ENCODE measurements at places on chromosomes 2 and 18. TPM values are rescaled to one million over a fixed set of nuclear protein-coding genes. Genes with fewer than 3 reads are reported as not detected.

DNA sequence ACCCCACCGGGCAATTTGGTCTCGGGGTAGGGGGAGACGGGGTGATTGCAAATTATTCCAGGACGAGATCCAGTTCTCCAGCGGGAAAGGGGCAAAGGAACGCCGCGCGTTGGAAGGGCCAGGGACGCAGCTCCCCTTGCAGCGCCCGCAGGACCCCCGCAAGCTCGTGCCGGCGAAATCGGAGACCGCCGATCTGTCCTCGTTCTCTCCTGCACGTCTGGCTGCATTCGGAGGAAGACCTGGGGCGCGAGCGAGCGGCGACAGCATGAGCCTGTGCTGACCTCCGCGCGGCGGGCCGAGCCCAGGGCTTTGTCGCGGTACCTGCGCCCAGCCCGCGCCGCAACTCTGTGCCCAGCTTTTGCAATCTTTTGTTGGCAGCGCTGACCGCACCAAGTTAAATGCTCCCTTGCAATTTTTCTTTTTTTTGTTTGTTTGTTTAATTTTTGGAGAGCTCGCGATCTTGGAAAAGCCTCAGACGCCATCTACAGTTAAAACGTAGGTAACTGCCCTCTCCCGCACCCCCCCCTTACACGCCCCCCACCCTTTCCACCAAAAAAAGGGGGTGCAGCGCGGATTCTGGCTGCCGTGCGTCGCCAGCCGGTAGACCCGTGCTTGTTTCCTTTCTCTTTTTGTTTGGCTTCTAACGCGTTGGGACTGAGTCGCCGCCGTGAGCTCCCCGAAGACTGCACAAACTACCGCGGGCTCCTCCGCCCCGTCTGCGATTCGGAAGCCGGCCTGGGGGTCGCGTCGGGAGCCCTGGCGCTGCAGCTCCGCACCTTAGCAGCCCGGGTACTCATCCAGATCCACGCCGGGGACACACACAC, 667 bp downstream of the TRIB2 start:
- DNase-seq = peak; percentile 79

- no peak for DNase-seq
These were observed 25.0 kb downstream of the DNER start for GRCh38 chr2:229689307-229689839.

- peak; percentile 41 for DNase-seq
These were observed 301.5 kb downstream of the NDUFA10 start for GRCh38 chr2:239723486-239724193.

DNA sequence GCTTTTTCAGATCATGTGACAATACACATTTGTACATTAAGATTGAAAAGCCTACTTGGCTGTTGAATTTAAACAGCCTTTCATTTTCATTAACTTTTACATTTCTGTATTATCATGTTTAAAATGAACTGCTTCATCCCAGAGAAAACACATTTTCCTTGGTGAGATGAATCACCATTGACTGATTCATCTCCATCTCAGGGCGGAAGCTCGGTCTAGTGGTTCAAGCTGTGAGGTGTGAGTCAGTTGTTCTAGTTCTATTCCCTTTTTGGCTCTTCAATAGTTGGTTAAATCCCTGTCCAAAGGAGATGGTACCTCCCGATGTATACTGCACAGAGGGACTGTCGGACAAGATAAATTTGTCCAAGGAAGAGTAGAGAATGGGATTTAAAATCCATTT, 189.7 kb downstream of the ADCYAP1 start:
- DNase-seq = no peak

- DNase-seq = no peak
These were observed 23.1 kb upstream of the PNO1 start for GRCh38 chr2:68134554-68134953.

- no peak for DNase-seq
These were observed 186.9 kb upstream of the PIEZO2 start for GRCh38 chr18:11336241-11336640.

DNA sequence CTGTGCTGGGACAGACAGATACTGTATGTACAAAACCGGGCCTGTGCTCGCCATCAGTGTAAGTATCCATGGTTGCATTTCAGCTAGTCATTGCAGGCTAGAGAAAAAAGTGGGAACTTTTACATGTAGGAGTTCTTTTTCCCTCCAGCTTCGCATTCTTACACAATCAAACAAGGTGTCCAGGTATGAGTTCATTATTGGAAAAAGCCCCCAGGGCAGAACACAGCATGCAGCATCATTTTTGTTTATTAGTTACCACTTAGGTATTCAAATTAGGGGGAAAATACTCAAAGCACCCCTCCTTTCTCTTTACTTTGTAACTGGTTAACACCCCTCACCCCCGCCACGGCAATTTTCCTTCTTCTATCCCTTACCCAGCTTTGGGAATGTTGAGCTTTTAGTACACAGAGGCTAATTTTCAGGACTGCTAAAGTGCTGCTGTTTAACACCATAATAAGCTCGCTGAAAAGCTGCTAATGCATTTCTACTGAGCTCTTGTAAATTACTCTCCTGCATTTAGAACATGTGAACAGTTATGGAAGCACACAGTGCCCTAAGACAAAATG, 13.6 kb downstream of the UPP2 start:
- DNase-seq = no peak

GRCh38 chr18:27996801-27997272, 180.1 kb downstream of the CDH2 start:
- no peak for DNase-seq

- no peak for DNase-seq
These were observed 40.6 kb upstream of the INHBB start for GRCh38 chr2:120305296-120305695.

- no peak for DNase-seq
These were observed 1384.8 kb downstream of the RPIA start for GRCh38 chr2:90076311-90076710.

GRCh38 chr2:216539791-216540241, 41.2 kb downstream of the RPL37A start:
- no peak for DNase-seq

DNA sequence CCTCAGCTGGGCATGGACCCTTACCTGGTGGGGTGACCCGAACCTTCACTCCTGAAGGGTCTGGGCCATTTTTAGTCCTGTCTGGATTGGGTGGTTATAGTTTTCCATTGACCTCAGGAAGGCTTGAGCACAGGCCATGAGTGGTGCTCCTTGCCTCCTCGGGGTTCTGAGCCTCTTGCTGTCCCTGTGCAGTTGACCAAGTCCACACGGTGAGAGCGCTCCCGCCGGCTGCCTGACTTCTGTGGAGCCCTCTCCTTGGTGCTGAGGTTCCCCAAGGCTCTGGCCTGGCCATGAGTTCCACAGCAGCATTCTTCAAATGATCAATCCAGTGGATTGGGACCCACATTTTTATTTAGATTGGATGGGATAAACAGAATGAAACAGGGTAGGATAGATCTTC, 159.5 kb downstream of the SEPTIN10 start:
- peak; percentile 41 for DNase-seq

DNA sequence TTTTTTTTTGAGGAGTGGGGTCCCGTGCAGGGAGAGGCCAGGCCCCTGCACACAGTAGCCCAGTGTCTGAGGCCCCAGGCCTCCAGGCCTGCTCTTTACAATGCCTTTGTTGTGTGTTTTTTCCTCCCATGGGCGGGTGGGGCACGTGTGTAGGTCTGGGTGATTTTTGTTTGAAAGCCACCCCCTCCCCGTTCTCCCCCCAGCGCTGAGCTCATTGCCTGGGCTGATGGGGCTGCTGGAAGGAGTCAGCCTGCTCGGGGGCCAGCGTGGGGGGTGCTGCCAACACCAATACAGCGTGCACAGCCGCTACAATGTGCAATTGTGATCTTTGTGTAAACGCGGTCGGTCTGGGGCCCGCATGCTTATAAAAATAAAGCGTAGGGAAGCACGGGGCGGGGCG, 142.7 kb downstream of the DYSF start:
- no peak for DNase-seq

DNA sequence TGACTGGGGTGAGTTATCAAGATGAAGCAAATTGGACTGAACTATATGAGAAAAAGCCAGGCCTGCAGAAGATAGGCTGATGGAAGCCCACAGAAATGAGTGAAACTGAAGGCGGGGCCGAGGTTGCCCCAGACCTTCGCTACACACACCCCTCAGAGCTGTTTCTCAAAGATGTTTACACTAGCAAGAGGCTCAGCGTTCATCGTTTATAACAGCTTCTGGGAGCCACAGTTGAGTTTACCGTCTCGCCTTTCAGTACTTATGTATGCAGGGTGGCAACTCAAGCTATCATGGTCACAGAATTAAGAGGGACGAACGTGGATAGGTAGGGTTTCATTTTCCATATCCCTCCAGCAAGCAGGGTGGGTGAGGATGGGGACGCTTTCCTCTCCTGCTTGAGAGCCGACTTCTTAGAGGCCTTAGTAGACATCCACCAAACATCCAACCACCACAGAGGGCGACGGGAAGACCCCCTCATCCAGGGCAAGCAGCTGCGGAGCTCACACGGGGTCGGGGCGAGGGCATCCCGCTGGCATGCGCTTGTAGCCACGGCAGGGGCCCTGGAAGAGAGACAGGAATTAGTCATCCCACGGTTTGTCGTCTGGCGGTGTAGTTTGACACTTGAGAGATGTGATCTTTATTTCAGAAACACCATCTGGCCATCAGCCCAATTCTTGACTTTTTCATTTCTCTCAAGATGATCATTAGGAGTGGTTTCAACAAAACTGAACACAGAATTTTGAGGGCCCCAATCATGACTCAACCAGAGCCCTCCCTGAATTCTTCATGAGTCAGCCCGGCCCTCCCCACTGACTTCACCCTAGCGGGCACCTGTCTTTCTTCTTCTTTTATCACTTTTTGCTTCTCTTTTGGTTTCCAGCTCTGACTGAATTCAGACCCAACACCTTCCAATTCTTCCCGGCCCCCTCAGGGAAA, 109.1 kb upstream of the CTDP1 start:
- DNase-seq = peak; percentile 48

- no peak for DNase-seq
These were observed 86.7 kb downstream of the TTC27 start for GRCh38 chr2:32714521-32714920.

DNA sequence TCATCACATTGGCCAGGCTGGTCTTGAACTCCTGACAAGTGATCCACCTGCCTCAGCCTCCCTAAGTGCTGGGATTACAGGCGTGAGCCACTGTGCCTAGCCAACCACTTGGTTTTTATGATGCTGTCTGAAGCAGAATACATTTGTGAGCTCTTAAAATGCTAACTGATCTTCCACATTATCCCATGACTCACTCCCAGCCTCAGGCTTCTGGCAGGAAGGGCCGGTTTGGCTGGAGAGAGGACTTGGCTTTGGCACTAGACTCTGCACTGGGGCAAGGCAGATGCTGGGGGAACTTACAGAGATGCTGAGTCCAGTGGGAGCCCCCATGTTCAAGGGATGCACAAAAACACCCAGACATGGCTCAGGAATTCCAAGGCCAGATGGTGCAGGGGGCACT, 40.5 kb upstream of the SH3BP4 start:
- DNase-seq = no peak

DNA sequence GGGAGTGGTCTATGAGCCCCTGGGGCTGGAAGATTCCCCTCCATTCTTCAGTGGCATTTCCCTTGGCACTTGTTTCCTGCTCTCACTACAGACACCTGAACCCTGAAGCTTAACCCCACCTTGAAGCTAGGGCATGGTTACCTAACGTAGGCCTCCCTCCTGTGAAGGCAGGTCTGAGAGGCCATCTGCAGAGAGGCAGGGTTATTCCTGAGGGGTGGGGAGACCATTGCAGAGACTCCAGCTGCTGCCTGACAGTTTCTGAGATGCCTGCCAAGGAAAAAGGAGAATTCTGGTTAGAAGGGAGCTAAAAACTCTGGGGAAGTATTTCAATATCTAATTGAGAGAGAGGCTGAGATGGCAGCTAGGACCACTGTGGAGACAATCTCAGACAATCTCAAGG, 119.3 kb upstream of the NDUFV2 start:
- no peak for DNase-seq

DNA sequence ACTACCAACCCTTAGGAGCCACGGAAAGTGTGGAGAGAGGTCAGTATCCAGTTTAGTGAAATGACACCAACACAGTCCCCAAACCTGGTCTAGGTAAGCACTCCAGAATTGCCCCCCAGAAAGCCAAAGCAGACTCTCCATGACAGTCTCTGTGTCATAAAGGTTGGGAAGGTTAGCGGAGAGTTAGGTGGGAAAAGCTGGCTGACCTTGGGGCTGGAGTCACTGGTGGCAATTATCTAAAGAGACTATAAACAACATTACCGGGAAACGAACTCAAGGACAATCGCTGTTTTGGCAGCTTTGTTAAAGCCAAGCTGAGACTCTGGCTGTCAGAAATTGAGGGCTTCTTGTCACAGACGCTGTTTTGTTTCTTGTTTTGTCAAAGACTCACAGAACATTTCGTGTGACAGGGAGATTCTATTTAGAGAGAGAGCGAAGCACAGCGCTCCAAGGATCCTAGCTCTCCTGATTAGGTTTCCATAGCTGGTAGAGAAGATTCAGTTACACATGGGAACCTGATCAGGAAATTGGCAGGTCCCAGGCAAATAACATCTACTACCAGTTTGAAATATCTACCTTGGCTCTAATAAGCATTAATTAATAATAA, 111.3 kb downstream of the LNPK start:
- DNase-seq = no peak

DNA sequence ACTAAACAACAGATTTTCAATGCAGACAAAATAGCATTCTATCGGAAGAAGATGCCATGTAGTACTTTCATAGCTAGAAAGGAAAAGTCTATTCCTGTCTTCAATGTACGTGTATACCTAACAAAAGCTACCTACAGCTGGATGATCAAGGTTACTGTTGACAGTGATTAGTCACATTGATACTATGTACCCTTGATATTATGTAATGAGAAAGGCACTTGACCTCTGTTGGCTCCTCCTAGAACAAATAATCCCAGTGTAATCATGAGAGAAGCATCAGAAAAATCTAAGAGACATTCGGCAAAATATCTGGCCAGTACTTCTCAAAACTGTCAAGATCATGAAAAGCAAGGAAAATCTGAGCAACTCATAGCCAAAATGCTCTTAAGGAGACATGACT, 44.4 kb upstream of the LRRTM4 start:
- DNase-seq = no peak

- no peak for DNase-seq
These were observed 223.4 kb upstream of the SMAD2 start for GRCh38 chr18:48153613-48154481.

DNA sequence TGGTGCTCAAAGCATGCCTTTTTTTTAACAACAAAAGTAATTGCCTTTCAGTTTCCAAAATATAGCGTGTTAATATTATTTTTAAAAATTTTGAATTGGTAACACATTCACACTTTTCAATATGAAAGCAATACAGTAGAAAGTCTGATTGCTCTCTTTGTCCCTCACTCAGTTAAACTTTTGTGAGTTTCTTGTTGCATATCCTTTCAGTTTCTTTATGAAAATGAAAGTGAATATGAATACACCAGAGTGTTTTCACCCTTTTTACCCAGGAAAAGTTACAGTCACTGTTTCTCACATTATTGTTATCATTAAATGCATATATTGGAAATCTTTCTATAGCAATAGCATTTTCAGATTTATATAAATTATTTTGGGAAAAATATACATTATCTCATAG, 377.4 kb upstream of the CRIM1 start:
- no peak for DNase-seq

GRCh38 chr2:217246108-217246507, 386.2 kb upstream of the TNP1 start:
- DNase-seq = no peak

- no peak for DNase-seq
These were observed 635.3 kb upstream of the ZEB2 start for GRCh38 chr2:145155196-145155595.

Gene NOSTRIN
- 5.1 TPM for total RNA-seq

Gene ZNF804A
- total RNA-seq = 0.28 TPM

Gene TMEM185B
- total RNA-seq = 16.8 TPM

Gene FKBP1B
- total RNA-seq = 3.1 TPM

Gene PARD3B
- total RNA-seq = 42.5 TPM

Gene TMEM198
- 1.7 TPM for total RNA-seq

Gene RIT2
- not detected for total RNA-seq

Gene ABCG8
- not detected for total RNA-seq

Gene LANCL1
- total RNA-seq = 45.6 TPM

Measured in sigmoid colon (tissue), 7 donors.